ENCODE measurements at places on chromosomes 11 and 22.

DNA sequence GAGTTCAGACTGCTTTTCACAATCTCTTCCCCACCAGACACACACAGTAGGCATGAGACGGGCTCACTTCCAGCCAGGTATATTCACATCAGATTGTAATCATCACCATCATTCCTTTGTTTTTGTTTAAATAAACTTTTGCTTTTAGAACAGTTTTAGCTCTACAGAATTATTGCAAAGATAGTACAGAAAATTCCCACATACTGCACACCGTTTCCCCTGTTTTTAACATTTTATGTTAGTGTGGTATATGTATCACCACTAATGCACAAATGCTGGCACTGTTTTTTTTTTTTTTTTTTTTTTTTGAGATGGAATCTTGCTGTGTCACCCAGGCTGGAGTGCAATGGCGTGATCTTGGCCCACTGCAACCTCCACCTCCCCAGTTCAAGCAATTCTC is 83.3 kb upstream of the ANO1 start:
- DNase-seq, result no peak

DNA sequence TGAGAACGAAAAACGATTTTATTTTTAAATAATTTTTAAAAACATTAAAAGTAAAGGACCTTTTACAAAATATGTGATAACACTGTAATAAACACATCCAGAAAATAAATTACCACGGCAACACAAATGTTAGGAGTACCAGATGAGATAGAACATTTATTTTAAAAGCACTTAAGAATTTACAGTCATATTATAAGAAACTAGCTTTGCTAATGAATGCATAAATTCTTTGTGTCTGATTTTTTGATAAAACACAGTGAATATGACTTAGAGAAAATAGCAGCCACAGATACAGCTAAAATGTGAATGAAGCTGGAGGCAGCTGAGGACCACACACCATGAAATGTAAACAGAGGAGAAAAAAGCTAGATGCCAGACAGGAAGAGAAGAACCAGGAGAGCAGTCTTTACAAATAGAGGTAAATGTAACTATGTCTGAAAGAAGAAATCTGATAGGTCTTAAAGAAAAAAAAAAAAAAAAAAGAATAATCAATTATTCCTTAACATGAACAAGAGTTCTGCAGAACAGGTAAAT is 14.6 kb downstream of the CCDC34 start:
- no peak for DNase-seq

DNA sequence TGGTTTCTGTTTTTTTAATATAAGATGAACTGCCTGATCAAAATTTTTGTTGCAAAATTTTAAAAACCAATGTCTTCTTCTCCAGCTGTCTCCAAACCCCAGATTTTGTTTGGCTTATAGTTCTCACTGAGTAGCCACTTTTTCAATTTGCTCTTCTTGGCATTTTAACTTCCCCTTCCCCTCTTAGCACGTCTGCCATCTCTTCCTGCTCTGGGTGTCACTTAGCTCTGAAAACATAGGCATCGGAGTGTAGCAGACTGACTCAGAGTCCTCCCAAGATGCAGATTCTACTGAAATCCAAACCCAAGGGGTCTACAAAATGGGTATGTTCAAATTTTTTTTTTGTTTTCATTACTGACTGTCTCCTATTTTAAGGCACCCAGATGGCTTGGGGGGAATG is 270.3 kb upstream of the KIRREL3 start:
- DNase-seq, result no peak

GRCh38 chr11:124725719-124726105 is 14.0 kb upstream of the NRGN start:
- DNase-seq, result no peak

DNA sequence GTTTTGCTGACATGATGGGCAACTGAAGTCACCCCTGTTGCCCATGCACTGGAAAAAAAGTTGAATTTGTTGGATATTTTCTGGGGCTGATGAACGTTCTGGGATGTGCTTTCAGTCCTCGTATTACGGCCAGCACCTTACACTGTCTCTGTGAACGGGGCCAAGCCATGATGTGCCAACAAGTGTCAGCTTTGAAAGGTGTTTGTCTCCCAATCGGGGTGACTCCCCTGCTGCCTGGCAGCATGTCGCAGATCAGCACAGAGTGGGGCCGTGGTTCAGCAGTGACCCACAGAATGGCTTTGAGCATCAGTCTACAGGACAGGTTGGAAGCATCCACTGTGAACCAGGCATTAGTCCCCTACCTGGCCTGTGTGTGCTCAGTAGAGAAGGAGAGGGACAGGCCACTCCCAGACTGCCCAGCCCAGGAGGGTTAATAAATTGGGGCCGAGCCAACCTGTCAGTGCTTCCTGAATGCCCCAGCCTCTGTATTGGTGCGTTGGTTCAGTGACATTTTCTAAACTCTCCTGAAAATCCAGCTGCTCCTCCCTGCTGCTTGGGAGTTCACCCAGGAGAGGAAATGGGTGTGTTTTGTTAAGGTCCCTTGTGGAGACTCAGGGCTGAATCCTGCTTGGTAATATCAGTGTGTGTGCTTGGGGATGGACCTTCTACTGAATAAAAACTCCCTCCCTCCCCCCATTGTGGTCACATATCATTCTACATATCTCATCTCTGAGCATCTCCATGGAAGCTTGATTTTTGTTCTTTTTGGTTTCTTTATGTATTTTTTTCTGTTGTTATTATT is 50.7 kb upstream of the TTC12 start:
- no peak for DNase-seq

- no peak for DNase-seq
Measured at GRCh38 chr11:129291546-129291945, 84.1 kb upstream of the BARX2 start.

GRCh38 chr11:57202281-57202680 is 20.5 kb downstream of the LRRC55 start:
- no peak for DNase-seq
